ENCODE measurements at places on chromosomes 6 and 20. TPM values are rescaled to one million over a fixed set of nuclear protein-coding genes. Genes with fewer than 3 reads are reported as not detected.

DNA sequence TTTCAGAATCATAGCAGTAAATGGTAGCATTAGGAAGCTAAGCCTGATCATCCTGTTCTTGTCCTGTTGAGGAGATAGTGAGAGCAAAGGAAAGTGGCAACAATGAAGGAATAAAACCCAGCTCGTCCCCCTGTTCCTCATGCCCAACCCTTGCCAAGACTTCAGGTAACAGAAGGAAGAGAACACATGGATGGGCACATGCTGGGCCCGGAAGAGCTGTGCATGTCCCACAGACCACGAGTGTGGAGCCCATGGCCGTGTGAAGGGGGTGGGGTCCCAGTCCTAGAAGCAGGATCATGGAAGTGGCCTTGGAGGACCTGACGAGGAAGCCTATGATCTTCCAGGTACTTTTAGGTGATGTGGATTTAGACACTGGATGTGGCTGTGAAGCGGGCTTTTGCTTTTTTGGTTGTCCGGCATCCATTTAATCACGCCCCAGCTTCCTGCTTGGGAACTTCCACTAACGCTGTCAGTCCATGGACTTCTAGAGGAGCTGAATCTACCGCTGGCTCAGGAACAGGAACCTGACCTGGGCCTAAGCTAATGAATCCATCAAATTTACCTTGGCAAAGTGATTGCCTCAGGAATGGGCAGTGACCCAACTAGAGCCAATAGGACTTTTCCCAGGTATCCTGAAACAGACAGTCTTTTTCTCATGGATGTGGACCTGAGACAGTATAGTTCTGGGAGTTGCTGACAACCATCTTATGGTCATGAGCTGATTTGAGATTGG lies 79.3 kb upstream of the ARMC2 start:
- H3K36me3 ChIP-seq: no peaks in the 10 kb centered on the region
- H3K4me3 ChIP-seq: no peak overlapping the region
- no peak for DNase-seq
- peaks cover 24% of the 10 kb centered on the region for H3K27me3 ChIP-seq
- no peak overlapping the region for H3K27ac ChIP-seq

DNA sequence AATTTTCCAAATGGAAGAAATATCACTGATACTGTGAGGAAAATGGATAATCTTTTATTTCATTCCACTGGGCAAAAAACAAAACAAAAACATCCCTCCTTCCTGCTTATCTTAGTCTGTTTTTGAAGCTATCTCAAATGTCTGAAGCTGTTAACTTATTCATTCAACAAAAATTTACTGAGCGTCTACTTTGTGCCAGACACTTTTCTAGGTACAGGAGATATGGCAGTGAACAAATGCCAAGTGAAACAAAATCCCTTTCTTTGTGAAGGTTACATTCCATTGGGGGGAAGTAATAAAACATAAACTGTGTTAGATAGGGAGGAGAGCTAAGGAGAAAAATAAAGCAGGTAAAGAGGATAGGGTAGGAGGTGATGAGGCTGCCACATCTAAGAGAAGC lies 47.5 kb downstream of the TNFRSF21 start:
- no peaks in the 10 kb centered on the region for H3K36me3 ChIP-seq
- no peaks in the 10 kb centered on the region for H3K27me3 ChIP-seq
- H3K4me1 ChIP-seq: no peaks in the 10 kb centered on the region
- DNase-seq: no peak
- H3K27ac ChIP-seq: no peak overlapping the region

DNA sequence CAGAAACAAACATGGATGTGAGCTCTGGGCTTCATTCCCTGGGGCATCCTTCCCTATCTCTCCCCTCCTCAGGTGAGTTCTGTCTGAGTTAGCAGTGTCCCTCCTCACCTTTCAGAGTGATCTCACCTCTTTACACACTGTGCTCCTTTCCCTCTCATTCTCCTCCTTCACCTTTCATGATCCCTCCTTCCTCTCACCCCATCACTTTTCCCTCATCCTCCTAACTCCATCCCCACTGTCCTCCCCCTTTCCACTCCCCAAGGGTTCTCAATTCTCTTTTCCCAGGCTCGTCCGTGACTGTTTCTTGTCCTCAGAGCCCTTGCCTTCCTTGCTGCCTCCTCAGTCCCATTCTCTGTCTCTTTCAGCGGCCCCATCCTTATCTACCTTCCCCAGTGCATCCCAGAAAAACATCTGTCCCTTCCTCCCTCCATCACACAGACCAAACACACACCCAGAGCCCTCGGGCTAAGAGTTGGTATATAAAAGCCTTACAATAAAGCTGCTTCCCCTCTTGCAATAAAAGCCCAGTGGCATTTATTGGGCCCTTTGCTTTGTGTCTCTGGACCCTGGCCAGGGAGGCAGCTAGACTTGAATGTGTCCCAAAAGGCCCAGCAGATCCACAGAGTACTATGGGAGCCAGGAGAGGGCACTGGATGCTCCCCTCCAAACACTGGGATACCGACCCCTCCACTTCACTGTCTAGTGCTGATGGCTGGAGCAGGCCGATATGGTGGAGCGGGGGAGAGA lies 1.9 kb downstream of the RNF39 start:
- no peak overlapping the region for H3K4me3 ChIP-seq
- no peak overlapping the region for H3K27ac ChIP-seq
- H3K27me3 ChIP-seq: peaks cover 66% of the 10 kb centered on the region
- DNase-seq: no peak

Gene BPIFB1
- total RNA-seq: not detected

Gene CLIC5
- total RNA-seq: 3.0 TPM

DNA sequence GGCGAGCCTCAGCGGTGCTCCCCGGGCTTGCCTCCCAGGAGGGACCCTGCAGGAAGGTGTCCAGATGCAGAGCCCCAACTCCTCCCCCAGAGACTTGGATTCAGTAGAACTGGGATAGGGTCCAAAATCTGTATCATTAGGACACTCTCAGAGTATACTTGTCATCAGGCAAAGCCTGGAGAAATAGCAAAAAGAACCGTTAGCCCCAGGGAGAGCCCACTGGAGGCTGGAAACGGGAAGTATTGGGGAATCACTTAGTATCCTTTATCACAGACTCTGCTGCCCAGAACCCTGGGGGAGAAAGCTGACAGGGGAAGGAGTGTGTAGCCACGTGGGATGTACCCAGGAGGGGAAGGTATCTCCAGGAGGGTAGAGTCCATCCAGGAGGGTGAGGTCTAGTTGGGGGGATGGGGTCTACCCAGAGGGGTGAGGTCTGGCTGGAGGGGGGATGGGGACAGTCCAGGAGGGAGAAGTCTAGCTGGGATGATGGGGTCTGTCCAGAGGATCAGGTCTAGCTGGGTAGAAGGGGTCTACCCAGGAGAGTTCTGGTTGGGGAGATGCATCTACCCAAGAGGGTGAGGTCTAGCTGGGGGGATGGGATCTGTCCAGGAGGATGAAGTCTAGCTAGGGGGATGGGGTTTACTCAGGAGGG lies 107.2 kb downstream of the LY86 start:
- H3K4me3 ChIP-seq: no peak overlapping the region
- peaks cover 7% of the 10 kb centered on the region for H3K27me3 ChIP-seq
- no peak overlapping the region for H3K27ac ChIP-seq
- DNase-seq: no peak
- H3K36me3 ChIP-seq: no peaks in the 10 kb centered on the region

- H3K4me3 ChIP-seq: no peak overlapping the region
- H3K27ac ChIP-seq: peak overlapping the region; percentile 3
- peaks cover 15% of the 10 kb centered on the region for H3K4me1 ChIP-seq
- peaks cover 34% of the 10 kb centered on the region for H3K36me3 ChIP-seq
These were observed 24.1 kb downstream of the HLA-B start for GRCh38 chr6:31332637-31333602.

DNA sequence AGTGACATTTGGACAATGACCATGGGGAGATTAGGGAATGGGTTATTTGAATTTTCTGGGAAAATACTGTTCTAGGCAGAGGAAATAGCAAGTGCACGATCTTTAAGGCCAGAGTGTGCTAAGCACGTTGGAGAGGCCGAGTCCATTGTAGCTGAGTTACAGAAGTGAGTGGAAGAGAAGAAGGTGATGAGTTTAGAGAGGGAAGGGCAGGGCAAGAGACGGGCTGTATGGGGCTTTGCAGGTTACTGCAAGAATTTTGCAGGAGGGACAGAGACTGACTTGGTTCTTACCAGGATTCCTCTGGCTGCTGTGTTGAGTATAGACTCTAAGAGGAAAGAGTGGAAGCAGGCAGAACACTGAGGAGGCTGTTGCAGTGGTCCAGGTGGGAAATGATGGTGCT lies 1.1 kb upstream of the NCOA3 start:
- H3K4me1 ChIP-seq: peaks cover 46% of the 10 kb centered on the region
- H3K27ac ChIP-seq: peak overlapping the region; percentile 99
- H3K4me3 ChIP-seq: peak overlapping the region; percentile 100

GRCh38 chr6:36132246-36132895 lies 2.1 kb downstream of the MAPK13 start:
- H3K36me3 ChIP-seq: peaks cover 36% of the 10 kb centered on the region
- H3K4me3 ChIP-seq: peak overlapping the region; percentile 75
- DNase-seq: no peak
- H3K4me1 ChIP-seq: peaks cover 23% of the 10 kb centered on the region
- H3K27ac ChIP-seq: peak overlapping the region; percentile 15

GRCh38 chr6:143982968-143983367 lies 25.1 kb downstream of the PLAGL1 start:
- H3K27ac ChIP-seq: no peak overlapping the region
- no peak for DNase-seq
- H3K4me3 ChIP-seq: no peak overlapping the region
- no peaks in the 10 kb centered on the region for H3K4me1 ChIP-seq

DNA sequence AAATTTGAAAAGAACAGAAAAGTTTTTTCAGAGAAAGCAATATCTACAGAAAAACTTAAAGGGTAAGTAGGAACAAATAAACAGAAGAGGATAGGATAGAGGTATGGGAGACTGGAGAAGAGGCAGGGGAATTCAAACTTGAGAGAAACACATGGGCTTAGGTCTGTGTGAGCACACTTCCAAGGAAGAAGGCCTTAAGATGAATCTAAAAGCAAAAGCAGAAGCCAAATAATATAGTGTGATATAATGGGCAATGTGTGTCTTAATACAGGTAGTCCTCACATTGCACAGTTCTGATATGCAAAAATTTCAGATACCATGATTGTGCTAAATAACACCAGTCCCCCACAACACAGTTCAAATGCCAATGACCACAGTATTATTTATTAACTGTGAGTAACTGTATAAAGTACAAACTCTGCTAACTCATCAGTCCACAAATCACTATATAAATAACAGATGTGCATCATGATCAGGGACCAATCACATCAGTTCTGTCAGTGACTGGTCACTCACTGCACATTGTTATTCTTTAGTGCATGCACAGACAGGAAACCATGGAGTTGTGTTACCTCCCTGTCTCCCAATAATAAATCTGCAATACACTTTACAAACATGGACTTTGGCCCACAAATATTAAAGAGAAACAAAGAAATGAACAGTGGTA lies 18.6 kb downstream of the SNX14 start:
- no peak for DNase-seq
- no peaks in the 10 kb centered on the region for H3K27me3 ChIP-seq
- no peak overlapping the region for H3K4me3 ChIP-seq
- H3K4me1 ChIP-seq: peaks cover 3% of the 10 kb centered on the region
- peaks cover 25% of the 10 kb centered on the region for H3K36me3 ChIP-seq

- H3K27me3 ChIP-seq: peaks cover 40% of the 10 kb centered on the region
- H3K36me3 ChIP-seq: no peaks in the 10 kb centered on the region
- no peak overlapping the region for H3K4me3 ChIP-seq
- DNase-seq: no peak
- no peaks in the 10 kb centered on the region for H3K4me1 ChIP-seq
- H3K27ac ChIP-seq: no peak overlapping the region
These were observed 12.0 kb upstream of the GATA5 start for GRCh38 chr20:62487561-62488354.

Gene AGPAT4
- total RNA-seq: 7.3 TPM

GRCh38 chr20:36400909-36401735 lies 95.0 kb downstream of the DLGAP4 start:
- no peaks in the 10 kb centered on the region for H3K36me3 ChIP-seq
- H3K4me3 ChIP-seq: no peak overlapping the region
- H3K4me1 ChIP-seq: no peaks in the 10 kb centered on the region
- no peak for DNase-seq
- peaks cover 12% of the 10 kb centered on the region for H3K27me3 ChIP-seq
- H3K27ac ChIP-seq: no peak overlapping the region

Gene FAM162B
- not detected for total RNA-seq

Gene LY6G6C
- not detected for total RNA-seq

Gene THBS2
- not detected for total RNA-seq

GRCh38 chr6:163536770-163537169 lies 122.3 kb downstream of the QKI start:
- peaks cover 15% of the 10 kb centered on the region for H3K36me3 ChIP-seq
- no peak for DNase-seq
- no peak overlapping the region for H3K27ac ChIP-seq

Gene MTFR2
- 18.4 TPM for total RNA-seq

GRCh38 chr6:131223416-131223815 lies 88.1 kb downstream of the AKAP7 start:
- H3K4me1 ChIP-seq: peaks cover 4% of the 10 kb centered on the region
- no peak for DNase-seq
- no peak overlapping the region for H3K27ac ChIP-seq
- no peaks in the 10 kb centered on the region for H3K27me3 ChIP-seq
- H3K36me3 ChIP-seq: peaks cover 13% of the 10 kb centered on the region

GRCh38 chr6:169783401-169783800 lies 32.0 kb downstream of the ERMARD start:
- H3K4me3 ChIP-seq: no peak overlapping the region
- no peak for DNase-seq
- H3K4me1 ChIP-seq: no peaks in the 10 kb centered on the region

Gene DCDC2
- total RNA-seq: not detected

Gene MAPK13
- total RNA-seq: 37.5 TPM

- peaks cover 31% of the 10 kb centered on the region for H3K36me3 ChIP-seq
- H3K27ac ChIP-seq: no peak overlapping the region
- DNase-seq: no peak
- H3K27me3 ChIP-seq: no peaks in the 10 kb centered on the region
- H3K4me1 ChIP-seq: peaks cover 19% of the 10 kb centered on the region
These were observed 62.5 kb upstream of the PTGIS start for GRCh38 chr20:49630396-49630951.
